ENCODE measurements at places on chromosomes 11 and 22. TPM values are rescaled to one million over a fixed set of nuclear protein-coding genes. Genes with fewer than 3 reads are reported as not detected.
A peak's percentile ranks its signal among the peaks of the same experiment; 100 is the strongest.

- no peak for DNase-seq
Measured at GRCh38 chr11:129576652-129577051, 201.0 kb downstream of the BARX2 start.

DNA sequence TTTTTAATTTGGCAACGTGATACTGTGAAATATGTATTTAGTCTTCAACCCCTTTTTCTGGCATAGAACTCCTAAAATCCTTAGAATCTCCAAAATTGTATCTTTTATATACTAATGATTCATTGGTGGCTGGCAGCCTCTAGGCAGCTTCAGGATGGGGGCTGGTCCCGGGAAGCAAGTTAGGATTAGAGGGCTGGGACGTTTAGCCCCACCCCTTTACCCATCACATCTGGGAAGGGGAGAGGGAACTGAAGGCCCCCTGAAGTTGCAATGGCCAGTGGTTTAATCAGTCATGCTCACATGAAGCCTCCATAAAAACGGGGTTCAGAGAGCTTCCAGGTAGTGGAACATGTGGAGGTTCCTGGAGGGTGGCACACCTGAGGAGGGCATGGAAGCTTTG lies 7.1 kb downstream of the IL17RA start:
- no peak for DNase-seq

GRCh38 chr11:86874304-86875056 lies 74.1 kb downstream of the PRSS23 start:
- no peak for DNase-seq

GRCh38 chr11:120034881-120035630 lies 102.9 kb downstream of the TRIM29 start:
- DNase-seq: no peak

- DNase-seq: peak; percentile 50
Measured at GRCh38 chr11:119794756-119795155, 65.8 kb upstream of the NECTIN1 start.

MYO18B gene
- 0.36 TPM for total RNA-seq

CCDC157 gene
- total RNA-seq: 5.2 TPM

KCNK7 gene
- total RNA-seq: 0.27 TPM

INSC gene
- total RNA-seq: 0.36 TPM

SLC5A4 gene
- 0.73 TPM for total RNA-seq

PTPRCAP gene
- total RNA-seq: 0.91 TPM

ZNF280B gene
- 4.8 TPM for total RNA-seq

Data from cerebellum (tissue), 4 donors.